CD4-positive, alpha-beta T cell treated with Interleukin-21 for 1 hour (primary cell): ENCODE measurements at places on chromosomes 11 and 22.

GRCh38 chr11:13388741-13389140, 74.3 kb downstream of the BTBD10 start:
- DNase-seq = no peak

- no peak for DNase-seq
Measured at GRCh38 chr11:71418643-71419042, 29.6 kb downstream of the DHCR7 start.

DNA sequence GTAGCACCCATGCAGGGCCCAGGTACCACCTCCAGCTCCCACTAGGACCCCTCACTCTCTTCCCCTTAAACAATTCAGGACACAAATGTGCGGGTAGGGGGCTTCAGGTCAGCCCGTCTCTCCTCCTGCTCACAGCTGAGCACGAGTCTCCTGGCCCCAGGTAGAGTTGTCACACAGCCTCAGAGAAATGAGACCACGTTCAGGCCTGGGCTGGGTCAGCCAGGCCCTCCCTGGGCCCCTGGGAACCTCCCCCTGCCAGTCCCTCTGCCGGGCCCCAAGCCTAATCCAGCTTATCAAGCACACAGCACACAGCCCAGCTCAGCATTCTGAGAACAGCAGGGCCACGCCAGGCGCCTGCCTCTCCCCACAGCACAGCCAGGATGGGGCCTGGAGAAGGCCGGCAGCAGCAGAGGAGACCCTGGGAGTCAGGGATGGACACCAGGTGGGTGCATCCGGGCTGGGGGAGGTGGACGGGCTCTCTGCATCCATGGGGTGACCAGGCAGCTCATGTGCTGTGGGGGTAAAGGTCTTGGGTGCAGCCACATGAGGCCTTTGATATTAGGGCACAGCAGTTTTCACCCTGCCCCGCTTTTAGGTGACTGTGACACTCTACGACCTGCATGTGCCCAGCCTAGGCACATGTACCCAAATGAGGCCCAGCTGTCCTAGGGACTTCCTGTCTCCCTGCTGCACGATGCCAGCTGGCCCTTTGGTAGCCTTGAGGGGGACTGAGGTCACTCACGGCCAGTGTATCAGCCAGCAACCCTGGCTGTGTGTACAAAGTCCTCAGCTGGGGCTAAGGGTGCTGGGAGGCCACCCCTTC, 87.0 kb downstream of the MORC2 start:
- DNase-seq = no peak

GRCh38 chr11:104934594-104934993, 33.8 kb downstream of the CASP4 start:
- DNase-seq = peak; percentile 37

DNA sequence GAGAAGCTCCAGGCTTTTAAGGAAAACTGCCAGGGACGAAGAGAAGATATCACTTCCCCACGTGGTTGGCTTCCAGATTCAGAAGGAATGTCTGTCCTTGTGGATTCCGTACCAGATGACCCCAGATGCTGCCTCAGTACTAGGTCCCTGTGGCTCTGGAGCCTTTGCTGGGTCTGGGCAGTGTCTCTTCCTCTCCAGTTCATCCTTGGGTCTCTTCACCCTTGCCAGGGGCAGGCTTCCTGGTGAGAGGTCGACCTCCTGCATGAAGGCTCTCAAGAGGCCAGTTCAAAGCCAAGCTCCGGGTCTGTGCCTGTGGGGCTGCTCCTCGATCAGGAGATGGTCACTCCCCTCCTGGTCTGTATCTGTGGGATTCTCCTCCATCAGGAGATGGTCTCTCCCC, 74.7 kb upstream of the B3GAT1 start:
- no peak for DNase-seq

GRCh38 chr11:2390725-2391151, 9.8 kb upstream of the TSSC4 start:
- DNase-seq = no peak

GRCh38 chr22:40396882-40397281, 26.5 kb downstream of the SGSM3 start:
- no peak for DNase-seq

DNA sequence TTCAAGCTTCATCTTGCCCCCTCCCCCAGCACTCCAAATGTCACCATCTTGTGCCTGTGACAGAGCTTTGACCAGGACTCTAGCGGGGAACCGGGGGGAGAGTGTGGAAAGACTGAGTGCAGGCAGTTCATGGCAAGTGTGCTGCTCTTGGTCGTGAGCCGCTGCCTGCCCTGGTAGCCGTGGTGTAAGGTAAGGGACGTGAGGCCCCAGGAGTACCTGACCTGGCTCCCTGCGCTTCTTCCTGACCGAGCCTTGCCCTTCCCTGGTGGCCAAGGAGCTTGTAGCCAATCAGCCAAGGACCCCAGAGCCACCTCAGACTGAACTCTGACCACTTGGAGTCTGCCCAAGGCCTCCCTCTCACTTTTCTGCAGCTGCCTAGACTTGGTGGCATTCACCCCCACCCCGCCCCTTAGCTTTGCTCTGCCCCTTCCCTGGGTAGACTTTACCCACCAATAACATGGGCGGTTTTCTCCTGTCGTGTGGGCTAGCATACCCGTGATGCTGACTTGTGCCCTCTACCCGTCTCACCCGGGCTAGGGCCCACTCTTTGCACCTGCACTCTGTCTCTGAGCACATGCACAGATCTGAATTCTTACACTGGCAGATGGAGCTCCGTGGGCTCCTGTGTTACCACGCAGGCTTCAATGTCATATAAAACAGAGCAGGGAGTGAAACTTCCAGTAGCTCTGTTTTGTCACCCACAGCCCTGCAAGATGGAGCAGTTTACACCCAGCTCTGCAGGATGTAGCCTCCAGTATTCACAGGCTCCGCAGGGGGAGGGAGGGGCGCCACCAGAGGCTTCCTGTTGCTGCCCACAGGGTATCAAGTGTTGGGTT, 1.5 kb downstream of the DGKZ start:
- peak; percentile 74 for DNase-seq

DNA sequence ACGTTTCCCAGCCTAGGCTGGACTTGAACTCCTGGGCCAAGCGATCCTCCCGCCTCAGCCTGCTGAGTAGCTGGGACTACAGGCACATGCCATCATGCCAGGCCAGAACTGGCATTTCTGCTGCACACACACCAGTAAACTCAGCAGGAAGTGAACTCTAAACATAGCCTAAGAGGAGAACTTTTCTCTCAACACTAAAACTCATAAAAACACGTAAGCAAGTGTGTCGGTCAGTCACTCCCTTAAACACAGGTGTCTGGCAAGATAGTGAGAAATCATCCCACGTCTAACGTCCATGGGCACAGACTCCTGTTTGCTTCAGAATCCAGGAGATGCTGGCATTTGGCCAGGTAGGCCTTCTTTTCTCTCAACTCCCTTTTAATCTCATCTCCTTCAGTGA, 104.8 kb downstream of the RPL27A start:
- no peak for DNase-seq

- DNase-seq = no peak
Measured at GRCh38 chr11:92929246-92929645, 40.2 kb upstream of the MTNR1B start.

DNA sequence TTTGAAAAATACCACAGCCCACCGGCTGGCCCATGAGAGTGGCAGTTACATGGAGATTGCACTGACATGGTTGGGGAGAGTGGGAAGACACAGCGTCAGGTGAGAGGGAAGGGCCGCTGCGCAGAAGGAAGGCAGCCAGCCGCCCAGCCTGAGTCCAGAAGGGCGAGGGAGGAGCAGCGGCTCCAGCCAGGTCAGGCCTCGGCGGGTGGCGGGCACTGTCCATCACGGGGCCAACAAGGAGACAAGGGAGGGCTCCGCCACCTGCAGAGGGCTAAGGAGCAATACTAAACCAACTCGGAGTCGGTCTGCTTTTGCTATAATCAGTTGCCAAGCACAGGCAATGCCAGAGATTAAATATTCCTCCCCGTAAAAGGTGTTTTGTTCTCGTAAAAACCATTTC, 384.5 kb downstream of the TBC1D22A start:
- DNase-seq = no peak

DNA sequence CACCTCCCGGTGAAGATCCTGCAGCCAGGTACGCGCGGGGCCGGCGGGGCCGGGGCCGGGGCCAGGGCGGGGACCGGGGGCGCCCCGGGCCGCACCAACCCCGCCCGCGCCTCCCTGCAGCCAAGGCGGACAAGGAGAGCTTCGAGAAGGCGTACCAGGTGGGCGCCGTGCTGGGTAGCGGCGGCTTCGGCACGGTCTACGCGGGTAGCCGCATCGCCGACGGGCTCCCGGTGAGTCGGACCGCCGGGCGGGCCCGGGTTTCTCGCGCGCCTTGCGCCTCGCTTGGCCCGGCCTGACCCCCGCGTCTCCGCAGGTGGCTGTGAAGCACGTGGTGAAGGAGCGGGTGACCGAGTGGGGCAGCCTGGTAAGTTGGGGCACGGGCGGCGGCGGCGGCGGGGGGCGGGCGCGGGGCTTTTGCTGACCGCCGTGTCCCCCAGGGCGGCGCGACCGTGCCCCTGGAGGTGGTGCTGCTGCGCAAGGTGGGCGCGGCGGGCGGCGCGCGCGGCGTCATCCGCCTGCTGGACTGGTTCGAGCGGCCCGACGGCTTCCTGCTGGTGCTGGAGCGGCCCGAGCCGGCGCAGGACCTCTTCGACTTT, 531 bp downstream of the PIM3 start:
- peak; percentile 44 for DNase-seq

- no peak for DNase-seq
Measured at GRCh38 chr11:119776031-119776636, 47.1 kb upstream of the NECTIN1 start.

DNA sequence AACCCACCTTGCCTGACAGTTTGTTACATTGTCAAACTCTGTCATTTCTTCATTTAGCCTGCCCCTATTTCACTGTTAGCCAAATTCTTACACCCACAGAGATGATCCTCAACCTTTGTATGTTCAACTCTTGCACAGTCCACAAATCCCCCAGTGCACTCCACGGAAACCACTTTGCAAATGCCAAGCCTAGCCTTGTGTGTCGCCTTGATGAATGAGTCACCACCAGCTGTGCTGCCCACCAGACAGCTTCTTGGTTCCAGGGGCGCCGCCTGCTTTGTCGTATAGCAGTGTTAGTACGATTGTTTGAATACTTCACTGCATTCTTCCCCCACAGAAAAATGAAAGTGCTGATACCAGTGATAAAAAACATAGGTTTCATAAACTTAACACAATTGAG, 686.3 kb downstream of the NTM start:
- DNase-seq = no peak

DNA sequence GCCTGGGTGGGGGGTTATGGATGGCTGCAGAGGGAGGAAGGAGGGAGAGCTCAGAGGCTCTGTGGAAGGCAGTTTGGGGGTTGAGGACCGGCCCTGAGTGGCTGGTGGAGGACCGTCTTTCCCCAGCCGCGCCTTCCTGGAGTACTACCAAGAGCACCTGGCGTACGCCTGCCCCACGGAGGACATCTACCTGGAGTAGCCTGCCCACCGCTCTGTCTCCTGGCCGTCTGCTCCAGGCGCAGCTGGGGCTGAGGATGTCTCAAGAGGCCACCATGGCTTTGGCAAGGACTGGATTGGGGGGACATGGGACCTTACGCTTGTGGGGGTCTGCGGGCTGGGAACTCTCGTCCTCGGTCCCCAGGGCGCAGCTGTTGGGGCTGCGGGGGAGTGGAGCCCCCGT, 10.0 kb downstream of the MAPK8IP2 start:
- no peak for DNase-seq

DNA sequence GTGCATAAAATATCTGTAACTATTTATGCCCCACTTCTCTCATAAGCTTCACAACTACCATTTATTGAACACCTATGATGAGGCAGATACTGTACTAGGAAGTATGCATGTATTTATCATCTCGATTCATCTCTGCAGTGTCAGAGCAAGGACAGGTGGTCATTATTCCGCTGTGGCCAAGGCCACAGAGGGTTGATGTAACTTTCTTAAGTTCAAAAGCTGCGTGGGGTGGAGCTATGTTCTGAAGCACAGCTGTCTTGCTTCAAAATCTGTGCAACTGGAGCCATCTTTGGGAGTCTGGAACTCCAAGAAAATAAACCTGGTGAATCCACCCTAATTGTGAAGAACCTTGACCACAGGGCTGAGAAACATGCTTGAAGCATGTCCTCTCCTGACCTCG, 60.2 kb upstream of the HMGXB4 start:
- no peak for DNase-seq
